ENCODE measurements at places on chromosomes 6 and 20. TPM values are rescaled to one million over a fixed set of nuclear protein-coding genes. Genes with fewer than 3 reads are reported as not detected.

DNA sequence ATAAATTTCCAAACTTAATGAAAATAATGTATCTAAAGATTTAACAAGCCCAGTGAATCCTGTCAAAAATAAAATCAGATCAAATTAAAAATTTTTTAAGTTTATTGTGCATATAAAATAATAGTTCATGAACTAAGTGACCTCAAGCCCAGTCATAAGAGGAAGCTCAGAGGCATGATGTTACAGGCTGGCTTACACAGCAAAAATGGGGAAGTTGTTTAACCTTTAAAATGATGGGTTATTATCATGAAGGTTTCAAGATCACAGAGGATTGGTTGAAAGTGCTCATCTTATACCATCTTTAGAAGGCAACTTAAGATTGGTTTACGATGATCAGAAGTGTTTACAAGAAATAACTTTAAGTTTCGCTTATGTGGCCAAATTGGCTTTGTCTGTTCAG lies 102.5 kb downstream of the PAK5 start:
- DNase-seq: no peak

- no peak for DNase-seq
These were observed 53.8 kb downstream of the CD40 start for GRCh38 chr20:46171909-46172308.

DNA sequence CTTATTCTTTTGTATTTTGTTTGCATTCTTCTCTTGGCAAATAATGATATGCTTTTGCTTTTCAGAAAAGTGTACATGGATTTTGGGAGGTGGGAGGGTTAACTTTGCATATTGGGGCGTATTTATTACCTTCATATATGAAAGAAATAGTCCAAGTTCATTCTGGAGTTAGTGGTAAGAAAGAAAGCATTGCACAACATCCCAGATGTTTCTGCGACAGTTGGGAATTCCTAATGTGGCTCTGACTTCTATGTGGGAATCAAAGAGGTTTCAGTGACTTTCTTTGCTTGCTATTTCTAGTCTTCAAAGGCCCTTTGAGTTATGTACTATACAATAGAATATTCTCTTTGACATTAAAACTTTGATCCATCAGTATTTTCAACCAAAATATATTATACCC lies 78.1 kb downstream of the MMUT start:
- no peak for DNase-seq

DNA sequence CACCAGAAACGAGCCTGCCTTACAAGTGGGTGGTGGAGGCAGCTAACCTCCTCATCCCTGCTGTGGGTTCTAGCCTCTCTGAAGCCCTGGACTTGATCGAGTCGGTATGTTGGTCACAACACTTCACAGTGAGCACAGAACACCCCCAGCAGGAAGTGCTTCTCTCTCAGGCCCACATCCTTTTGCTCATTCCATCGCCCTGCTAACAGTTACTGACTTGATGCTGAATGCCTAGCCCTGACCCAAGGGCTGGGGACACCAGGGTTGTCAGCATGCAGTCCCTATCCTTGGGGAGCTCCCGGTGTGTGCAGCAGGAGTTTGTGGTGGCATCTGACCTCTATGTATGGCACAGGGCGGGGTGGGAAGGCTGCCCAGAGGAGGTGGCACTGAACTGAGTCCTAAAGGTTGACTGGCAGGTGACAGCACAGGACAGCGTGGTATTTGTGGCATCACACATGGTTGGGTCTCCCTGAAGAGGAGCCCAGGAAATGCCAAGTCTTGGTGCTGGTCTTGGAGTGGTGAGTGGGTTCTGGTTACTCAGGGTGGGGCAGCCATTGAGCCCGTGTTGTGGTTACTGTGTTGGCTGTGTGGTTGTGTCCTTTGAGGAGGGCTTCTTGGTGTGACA lies 26.7 kb downstream of the GTSF1L start:
- no peak for DNase-seq

DNA sequence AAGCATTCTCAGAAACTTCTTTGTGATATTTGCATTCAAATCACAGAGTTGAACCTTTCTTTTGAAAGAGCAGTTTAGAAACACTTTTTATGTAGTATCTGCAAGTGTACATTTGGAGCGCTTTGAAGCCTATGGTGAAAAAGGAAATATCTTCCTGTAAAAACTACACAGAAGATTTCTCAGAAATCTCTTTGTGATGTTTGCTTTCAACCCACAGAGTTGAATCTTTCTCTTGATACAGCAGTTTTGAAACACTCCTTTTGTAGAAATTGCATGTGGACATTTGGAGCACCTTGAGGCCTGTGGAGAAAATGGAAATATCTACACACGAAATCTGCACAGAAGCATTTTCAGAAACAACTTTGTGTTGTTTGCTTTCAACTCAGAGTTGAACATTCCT lies 612.3 kb upstream of the ZNF337 start:
- no peak for DNase-seq

DNA sequence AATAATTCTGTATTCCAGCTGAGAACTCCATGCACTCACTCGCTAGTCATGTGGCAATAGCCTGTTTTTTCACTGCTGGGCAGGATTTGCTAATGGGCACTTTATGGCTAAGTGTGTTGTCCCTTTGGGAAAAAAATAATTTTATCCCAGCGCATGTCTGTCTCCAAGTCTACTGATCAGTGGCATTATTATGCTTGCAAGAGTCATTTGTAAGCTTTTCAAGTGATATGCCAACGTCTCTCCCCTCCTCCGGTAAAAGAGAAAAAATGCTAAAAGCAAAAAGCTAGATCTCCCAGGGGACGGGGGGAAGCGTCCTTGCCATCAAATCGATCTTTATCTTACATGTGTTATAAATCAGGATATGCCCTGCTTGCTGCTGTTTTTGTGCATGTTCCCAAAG lies 407.7 kb downstream of the CDH26 start:
- no peak for DNase-seq

- no peak for DNase-seq
These were observed 13.8 kb upstream of the TIAM2 start for GRCh38 chr6:154981079-154981870.

L3MBTL1 gene
- total RNA-seq: 9.9 TPM

KIF25 gene
- not detected for total RNA-seq

SNPH gene
- total RNA-seq: 9.4 TPM

COL11A2 gene
- total RNA-seq: 0.89 TPM

RNF146 gene
- 14.6 TPM for total RNA-seq

OR2B6 gene
- total RNA-seq: 0.50 TPM

SLC22A16 gene
- not detected for total RNA-seq

CDKAL1 gene
- 23.7 TPM for total RNA-seq

SLPI gene
- not detected for total RNA-seq

All from T-helper 17 cell (primary cell).